A673 (cell line): ENCODE measurements at places on chromosomes 16 and 17. TPM values are rescaled to one million over a fixed set of nuclear protein-coding genes. Genes with fewer than 3 reads are reported as not detected.

CDRT15 gene
- total RNA-seq: not detected in 2 replicates

- no peak for DNase-seq
Observed at GRCh38 chr16:908526-909155, 62.1 kb downstream of the LMF1 start.

SRP68 gene
- 96.4 and 101 TPM in 2 replicates for total RNA-seq

- DNase-seq: no peak
Observed at GRCh38 chr16:86077243-86077940, 178.4 kb downstream of the IRF8 start.

GRCh38 chr17:2412561-2413021, 11.7 kb upstream of the MNT start:
- DNase-seq: peak; percentile 78

DNA sequence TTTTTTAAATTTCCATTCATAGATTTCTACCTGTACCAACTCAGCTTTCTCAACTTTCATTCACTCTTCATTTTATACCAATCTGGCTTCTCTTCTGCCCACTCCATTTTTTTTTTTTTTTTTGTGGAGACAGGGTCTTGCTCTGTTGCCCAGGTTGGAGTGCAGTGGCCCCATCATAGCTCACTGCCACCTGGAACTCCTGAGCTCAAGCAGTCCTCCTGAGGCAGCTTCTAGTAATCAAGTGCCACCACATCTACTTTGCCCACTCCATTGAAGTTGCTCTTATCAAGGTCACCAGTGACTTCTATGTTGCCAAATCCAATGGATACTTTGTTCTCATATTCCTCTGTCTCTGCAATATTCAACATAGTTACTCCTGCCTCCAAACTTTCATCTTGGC, 1.7 kb downstream of the SUPT6H start:
- no peak for DNase-seq

DNA sequence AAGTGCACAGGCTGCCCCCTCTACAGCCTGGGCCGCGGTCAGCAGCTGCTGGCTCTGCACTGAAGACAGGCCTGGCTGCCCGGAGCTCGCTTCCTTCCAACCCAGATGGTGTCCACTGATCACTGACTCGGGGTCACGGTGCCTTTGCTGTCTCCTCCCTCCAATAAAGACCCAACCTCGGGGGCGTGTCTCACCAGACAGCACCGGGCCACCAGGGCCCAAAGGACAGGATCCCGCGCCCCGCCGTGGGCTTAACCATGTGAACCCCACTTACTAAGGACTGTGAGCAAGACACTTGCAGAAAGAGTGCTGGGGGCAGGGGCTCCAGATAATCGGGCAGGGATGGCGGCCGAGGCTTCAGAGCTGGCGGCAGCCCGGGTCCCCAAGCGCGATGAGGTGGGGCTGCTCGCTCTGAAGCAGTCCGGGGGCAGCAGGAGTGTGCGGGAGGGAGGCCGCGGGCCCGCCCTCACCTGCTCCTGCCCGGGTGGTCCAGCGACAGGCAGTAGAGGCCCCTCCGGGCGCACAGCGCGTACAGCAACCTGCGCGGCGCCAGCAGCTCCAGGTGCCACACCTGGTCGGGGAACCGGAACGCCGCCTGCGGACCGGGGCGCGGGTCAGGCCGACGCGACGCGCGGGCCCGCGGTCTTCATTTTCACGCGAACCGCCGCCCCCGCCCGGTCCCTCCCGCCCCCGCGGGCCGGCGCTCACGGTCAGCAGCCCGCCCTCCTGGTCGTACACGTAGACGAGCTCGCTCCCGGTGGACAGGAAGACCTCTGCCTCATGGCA, 502 bp downstream of the FAAP100 start:
- DNase-seq: no peak

DNA sequence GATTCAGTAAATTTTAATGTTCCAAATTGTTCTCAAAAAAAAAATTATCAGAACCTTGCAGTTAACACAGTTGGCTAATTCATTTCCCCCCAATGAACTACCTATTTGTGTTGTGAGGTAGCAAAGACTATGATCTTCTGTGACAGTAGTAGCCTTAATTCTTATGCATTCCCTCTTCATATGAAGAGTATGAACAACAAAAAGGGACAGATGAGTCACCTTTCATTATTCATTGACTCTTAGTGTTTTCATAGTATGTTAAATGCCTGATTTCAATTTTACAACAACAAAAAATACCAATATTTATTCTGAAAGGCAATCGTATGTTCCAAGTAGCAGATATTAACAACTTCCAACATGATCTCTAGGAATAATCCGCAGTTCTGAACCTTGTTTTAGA, 3.6 kb upstream of the SLFN11 start:
- no peak for DNase-seq

NPIPA5 gene
- total RNA-seq: 3.8 and 3.9 TPM in 2 replicates

RUNDC3A gene
- total RNA-seq: 0.56 and 1.2 TPM in 2 replicates
